ENCODE measurements at places on chromosomes 3 and 15.

GRCh38 chr3:20066850-20067617, 26.8 kb downstream of the KAT2B start:
- peak; percentile 34 for DNase-seq

DNA sequence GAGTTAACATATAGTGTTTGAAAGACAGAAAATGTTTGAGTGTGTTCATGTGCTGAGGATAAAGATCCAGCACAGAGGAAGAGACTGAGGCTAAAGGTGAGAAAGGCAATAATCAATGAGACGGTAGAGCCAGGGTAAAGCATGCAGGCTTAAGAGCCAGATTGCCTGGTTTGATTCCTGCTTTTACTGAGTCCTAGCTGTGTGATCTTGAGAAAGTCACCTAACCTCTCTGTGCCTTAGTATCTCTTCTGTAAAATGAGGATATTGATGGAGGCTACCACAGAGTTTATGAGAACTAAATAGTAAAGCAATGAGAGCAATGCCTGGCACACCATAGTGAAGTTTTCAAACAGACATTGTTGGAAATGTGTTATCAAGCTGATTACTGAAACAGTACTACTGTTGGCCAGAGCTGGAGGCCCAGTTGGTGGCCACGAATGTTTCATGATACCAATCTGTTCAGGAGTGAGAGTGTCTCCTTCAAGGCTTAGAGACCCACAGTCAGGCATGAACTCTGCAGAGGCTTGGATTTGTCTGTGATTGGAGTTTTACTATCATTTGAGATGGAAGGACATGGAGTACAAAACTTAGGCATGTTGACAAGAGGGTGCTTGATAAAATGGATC, 26.8 kb downstream of the IL16 start:
- DNase-seq = no peak

DNA sequence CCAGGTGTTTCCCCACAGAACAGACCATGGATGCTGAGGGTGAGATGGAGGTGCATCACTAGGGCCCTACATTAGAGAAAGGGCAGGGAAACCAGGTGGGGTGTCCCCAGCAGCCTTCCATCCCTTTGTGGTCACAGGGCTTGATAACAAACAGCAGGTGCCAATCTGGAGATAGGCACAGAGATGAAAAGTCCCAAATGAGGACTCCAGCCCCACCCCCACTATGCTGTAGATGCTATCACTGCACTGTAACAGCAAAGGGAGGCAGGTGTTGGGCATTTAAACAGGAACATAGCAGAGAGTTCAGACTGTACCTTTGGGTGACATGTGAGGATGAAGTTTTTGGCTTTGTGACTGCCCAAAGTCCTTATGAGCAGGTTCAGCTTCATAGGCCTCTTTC, 21.4 kb downstream of the IL20RB start:
- no peak for DNase-seq

DNA sequence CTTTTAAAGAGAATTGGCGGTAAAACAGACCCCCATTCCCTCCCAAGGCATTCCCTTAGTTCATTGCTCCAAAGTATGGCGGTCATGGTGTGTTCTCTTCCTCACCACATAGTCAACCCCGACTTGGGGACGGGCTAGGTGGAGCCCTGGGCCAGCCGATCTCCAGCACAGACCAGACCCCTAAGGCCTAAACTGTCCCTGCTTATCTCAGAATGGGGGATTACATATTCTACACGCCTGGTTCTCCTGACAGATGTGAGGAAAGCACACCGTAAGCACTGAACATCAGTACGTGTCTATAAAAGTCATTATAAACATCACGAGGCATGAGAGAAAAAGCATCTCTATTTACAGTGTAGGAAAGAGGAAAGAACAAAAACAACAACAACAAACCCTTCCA, 244.5 kb upstream of the STT3B start:
- DNase-seq = no peak

DNA sequence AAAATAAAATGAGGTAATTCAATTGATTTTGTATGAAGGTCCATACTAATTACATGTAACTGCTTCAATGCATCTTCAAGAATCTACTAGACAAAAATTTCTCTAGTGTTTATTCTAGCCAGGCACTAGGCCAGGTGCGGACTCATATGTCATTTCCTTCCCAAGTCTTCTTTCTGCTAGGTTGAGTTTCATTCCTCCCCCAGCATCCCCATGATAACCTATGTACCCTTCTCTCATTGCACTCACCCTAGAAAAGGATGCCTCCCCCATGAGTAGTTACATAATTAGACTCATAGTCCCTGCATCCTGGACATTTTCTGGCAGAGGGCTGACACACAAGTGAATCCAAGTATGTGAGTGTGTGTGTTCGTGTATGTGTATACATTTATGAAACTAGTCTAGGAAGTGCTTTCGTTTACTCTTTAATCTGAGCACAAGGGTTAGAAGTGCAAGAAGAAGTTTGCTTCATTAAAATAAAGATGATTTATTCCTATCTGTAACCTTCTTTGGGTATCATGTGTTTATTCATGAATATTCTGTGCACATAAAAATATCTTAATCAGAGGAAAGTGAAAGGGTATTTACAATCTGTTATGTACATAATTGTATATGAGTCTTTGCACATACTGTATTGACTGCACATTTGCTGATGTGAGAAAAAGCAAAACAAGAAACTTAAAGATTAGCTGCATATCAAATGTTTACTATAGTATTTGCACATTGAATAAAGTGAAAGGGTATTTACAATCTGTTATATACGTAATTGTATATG, 585.6 kb upstream of the ZNF717 start:
- DNase-seq = no peak

GRCh38 chr15:53985562-53985961, 7.3 kb downstream of the UNC13C start:
- DNase-seq = no peak

DNA sequence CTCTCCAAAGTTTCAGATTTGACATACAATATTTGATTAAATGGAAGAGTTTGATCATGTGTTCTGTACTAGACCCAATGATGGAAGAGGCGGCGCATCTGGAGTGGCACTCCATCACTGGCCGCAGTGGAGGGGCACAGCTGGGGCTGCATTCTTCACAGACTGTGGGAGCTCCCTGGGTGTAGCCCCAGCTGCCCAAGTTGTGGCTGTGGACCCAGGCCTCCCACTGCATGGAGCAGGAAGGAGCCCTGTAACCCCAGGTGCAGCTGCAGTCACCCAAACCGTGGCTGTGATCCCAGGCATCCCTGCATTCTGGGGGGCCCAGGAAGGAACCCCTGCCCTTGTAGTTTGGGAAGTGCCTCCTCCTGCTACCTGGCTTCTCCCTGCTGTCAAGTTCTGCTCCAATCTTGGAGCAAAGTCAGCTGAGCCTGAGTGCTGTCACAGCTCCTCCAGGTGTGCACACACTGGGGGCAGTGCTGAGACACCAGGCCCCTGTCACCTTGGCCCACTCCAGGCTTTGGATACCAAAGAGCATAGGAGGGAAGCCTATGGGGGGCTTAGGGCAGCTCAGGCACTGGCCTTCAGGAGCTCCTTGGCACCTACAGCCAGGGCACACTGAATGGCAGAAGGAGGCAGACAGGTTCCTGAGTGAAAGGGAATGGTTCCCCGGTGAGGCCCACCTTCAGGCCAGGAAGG, 651.9 kb upstream of the BCHE start:
- no peak for DNase-seq

DNA sequence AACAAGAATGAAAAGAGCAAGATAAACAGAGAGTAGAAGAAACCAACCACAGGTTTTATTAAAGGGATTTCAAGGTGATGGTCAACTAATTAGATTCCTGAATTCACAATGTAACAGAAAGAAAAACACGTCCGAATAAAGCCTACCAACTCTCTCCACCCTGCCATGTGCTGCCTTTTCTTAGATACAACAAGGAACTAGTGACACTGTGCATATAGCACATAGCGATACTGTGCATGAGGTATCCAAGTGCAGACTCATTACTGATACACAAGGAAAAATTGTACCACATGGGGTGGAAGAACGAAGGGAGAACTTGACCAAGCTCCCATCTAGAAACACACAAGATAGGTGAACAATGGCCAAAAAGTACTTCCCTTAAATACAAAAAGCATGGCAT, 154.6 kb downstream of the MAGI1 start:
- no peak for DNase-seq

DNA sequence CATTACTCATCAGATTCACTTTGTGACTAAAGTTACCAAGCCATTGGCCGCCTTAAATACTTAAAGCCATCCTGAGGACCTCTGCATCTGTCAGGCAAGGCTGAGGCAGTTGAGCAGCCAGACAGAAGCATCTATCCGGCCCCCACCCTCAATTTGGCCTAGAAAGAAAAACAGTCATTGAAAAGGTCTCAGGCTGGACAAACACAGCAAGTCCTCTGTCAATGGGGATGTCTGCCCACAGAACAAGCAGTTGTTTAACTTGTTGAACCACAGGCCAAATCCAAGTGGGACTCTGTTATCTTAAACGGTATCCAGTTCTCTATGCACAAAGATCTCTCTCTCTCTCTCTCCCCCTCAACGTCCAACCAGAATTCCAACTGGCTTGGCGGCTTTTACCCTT, 2.8 kb downstream of the ZIC4 start:
- DNase-seq = no peak

DNA sequence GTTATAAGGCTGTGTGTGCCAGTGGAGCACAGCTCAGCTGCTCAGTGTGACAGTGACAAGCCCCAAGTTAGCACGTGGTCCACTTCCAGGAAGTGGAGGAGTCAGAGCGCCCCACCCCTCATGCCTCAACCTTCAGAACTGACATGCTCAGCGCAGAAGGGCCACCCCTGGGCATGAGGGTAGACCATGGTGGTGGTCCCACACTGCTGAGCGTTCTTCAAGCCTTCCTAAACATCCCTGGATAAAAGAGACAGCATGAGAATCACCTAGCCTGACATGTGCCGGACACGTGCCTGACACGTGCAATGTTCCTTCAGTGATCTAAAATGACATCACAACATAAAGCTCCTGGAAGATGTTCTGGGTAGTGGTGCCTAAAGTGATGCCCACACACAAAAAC, 16.8 kb downstream of the ATP10A start:
- DNase-seq = no peak

DNA sequence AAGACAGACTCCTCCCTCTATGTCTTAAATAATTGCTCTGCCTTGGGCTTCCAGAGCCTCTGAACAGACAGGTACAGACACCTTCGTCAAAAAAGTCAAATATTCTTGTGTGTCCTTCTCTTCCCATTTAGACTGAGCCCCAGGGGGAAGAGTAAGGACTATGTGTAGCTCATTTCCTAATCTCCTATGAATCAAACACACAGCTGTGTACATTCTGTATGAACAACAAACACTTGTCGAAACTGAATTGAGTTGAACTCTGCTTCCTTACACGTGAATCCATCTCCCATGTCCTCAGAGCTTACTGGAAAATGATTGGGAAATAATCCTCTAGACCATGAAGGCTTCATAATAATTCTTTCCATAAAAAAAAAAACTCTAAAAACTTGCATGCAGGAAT, 80.8 kb downstream of the MOBP start:
- no peak for DNase-seq

DNA sequence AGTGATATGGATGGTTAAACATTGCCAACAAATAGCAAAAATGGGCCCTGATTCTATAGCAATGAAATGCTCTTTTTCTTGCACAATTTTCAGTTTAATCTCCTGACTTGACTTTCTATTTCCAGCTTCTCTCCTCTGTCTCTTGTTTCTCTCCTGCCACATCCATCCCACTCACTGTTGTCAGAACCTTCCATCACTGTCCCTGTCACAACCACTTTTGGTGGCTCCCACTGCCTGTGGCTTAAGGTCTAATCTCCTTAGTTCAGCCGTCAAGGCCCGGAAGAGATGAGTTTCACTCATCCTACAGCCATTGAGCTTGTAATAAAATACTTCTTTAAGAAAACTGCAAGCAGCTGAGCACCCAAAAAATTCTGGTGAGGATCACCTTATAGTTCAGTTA, 19.5 kb downstream of the SLC7A14 start:
- DNase-seq = no peak

GRCh38 chr3:100333970-100334487, 528 bp upstream of the NIT2 start:
- no peak for DNase-seq

DNA sequence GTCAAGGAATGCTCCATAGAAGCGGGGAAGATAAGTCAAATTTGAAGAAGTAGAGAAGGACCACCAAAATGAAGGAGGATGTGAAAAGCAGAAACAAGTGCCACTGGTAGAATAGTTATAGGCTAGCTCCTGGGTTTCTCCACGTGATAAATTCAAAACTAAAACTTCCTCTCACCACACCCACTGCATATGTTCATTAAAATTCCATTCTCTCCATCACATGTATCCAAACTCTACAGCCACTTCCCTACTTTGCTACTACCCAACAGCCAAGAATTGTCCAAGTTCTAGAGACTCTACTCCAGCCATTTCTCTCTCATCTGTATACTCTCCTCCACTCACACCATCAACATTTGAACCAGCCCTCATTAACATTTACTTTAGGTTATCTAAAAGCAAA, 60.5 kb downstream of the COL8A1 start:
- DNase-seq = no peak

DNA sequence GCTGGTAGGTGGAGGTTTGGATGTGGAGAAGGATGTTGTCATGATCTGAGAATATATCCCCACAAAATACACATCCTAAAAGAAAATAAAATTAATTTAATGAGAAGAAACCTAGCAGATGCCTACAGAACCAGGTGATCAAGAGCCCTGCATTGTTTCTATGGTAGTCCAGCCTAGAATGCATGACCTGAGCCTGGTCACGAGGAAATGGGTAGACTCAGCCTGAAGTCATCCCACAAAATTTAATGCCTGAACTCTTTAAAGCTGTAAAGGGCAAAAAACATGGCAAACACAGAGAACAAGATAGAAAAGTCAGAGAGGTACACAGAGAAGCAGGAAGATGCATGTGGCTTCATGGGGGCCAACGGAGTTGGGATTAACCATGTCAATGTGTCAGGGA, 36.0 kb downstream of the LDHAL6B start:
- no peak for DNase-seq

- DNase-seq = no peak
Observed at GRCh38 chr15:50267577-50267976, 2.1 kb upstream of the HDC start.

GRCh38 chr3:141933421-141934300, 57.2 kb downstream of the ATP1B3 start:
- no peak for DNase-seq

- no peak for DNase-seq
Observed at GRCh38 chr15:28098766-28099554, at the start of gene OCA2. Gene OCA2, minus strand, starts transcription at chr15:28099315. Its CDS starts 17,441 bp downstream, at chr15:28081874.

DNA sequence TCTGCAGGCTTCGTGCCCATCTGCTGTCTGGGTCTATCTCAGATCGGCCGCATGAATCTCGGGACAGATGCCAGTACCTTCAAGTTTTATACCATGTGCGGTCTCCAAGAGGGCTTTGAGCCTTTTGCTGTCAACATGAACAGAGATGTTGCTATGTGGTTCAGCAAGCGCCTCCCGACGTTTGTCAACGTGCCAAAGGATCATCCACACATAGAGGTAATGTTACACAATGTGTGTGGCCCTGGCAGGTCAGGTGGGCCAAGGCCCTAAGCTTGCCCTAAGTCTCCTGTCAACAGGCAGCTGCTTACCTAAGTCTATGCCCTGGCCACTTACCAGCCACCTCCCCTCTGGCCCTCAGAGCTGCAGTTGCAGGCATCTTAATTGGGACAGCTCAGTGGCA, 324.0 kb upstream of the CHRM5 start:
- DNase-seq = no peak

Data from DMS79 (cell line).